ENCODE measurements at places on chromosomes 13 and 19. TPM values are rescaled to one million over a fixed set of nuclear protein-coding genes. Genes with fewer than 3 reads are reported as not detected.

Gene NLRP9
- total RNA-seq, result not detected

Gene LRRC25
- 3.9 TPM for total RNA-seq

Gene ZNF83
- 78.6 TPM for total RNA-seq

Gene ARHGEF7
- total RNA-seq, result 57.5 TPM

Gene DAND5
- total RNA-seq, result not detected

Gene PGPEP1
- total RNA-seq, result 27.5 TPM

DNA sequence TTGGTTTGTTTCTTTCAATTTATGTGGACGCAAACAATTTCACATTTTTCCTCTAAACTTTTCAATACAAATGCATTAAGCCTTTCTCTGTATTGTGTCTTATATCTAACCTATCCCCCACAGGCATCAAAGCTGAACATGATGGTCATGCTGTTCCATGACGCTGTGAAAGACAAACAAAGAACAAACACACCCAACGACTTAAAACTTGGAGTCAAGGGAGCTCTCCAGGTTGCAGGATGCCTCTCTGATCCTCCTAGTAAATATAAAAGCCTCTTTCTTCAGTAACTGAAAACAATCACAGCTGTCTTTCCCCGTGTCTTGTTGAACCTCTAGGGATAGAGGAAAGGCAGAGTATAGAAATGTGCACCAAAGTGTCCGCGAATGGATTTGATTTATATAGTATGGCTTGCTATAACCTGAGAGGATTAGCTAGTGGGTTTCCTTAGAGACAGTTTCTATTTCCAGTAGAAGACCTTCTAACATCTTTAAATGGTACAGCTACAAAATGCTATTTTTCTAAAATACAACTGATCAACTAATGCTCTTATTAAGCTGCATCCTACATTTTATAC is 43.1 kb downstream of the PCDH9 start:
- DNase-seq, result no peak

DNA sequence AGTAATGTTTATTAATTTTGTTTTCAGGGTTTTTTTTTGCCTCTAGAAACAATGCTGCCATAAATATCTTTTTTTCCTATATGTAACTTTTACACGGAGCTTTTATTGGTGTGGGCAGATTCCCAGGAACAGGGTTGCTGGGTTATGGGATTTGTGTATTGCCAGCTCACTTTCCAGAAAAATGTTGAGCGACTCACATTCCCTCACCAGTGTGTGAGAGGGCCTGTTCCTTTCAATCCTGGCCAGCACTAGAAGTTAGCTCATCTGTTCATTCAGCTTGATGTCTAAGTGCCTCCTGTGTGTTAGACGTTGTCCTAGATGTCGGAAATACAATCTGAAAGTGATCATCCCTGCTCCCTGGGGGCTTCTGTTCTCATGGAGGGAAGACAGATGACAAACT is 2.6 kb downstream of the ZNF71 start:
- DNase-seq, result no peak

DNA sequence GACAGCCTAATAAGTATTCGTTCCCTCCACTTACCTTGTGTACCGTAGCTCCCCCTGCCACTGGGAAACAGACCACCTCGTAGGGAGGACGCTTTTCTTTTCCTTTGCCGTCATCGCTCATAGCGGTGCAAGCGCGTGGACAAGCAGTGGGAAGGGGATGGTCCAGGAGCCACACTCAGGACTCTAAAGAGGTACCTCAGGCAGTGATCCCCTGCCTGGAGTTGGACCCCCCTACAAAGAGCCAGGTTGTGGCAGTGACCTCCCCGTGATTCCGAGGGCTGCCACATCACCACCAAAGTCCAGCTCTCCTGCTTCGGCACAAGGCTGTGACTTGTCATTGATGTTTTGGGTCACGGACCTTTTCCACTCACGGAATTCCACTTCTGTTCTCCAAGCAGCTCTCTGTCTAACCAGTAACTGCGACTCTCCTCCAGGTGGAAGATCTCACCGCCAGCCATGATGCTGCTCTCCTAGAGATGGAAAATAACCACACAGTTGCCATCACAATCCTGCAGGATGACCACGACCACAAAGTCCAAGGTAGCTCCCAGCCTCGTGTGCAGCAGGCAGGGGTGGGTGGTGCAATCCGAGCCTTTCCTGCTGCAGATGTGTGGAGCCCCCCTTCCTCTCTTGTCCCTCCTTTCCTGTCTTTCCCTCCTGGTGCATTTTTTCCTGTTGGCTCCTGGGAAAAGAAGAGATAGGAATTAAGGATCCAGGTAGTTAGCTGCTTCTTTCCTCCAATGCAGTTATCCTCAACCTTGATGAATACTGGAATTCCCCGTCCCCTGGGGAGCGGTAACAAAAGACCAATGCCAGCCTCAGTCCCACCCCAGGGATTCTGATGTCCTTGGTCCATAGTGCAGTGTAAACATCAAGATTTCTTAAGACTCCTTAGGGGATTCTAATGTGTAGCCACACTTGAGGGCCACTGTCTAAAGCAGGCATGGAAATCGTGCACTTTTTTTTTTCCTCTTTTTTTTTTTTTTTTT is 107.7 kb downstream of the SLC7A1 start:
- DNase-seq, result no peak

- no peak for DNase-seq
These were observed 2.5 kb downstream of the TMEM190 start for GRCh38 chr19:55379174-55379573.

DNA sequence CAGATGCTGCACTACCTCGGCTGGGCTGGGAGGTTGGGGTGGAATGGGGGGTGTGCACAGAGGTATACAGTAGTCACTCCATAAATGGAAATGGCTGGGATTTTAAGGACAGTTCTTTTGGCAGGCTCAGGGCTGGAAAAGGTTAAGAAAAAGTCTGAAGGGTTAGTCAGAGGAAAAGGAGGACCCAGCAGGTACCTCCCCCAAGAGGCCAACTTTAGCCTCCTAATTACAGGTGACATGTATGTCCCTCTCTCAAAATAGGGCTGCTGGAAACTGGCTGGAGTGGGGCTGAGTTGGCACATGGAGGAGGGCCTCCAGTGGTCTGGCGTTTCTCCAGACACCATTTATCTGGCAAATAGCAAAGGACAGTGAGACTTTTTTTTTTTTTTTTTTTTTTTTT is 994 bp downstream of the CCDC194 start:
- no peak for DNase-seq

DNA sequence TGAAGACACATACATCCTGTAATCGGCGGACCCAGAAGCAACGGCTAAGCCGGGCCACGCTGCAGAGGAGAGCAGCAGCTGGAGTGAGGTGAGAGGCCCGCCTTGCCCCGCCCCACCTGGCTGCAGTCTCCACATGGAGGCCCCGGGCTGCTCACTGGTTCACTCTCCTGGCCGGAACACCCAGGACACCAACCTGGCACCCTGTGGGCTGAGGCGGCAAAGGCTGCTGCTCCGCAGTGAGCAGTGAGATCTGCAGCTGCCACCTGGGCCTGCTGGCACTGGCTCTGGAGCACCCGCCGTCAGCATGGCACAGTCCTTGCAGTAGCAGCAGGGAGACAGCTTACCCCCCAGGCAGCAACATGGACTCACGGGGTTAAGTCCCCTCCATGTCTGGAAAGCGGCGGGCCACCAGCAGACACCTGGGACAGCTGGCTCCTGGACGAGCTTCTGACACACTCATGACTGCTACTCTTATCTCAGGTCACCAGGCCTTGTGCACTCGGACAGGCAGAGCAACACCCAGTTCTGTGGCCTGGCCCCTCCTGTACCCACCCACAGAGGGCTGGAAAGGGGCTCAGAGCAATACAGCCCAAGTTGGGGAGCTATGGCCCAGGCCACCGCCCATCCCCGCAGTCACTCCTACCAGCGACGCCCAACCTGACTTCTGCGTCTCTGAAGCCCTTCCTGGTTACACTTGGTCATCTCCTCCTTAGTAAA is 13.2 kb upstream of the KPTN start:
- no peak for DNase-seq

GRCh38 chr19:9058905-9059667 is 27.8 kb upstream of the OR1M1 start:
- DNase-seq, result no peak

DNA sequence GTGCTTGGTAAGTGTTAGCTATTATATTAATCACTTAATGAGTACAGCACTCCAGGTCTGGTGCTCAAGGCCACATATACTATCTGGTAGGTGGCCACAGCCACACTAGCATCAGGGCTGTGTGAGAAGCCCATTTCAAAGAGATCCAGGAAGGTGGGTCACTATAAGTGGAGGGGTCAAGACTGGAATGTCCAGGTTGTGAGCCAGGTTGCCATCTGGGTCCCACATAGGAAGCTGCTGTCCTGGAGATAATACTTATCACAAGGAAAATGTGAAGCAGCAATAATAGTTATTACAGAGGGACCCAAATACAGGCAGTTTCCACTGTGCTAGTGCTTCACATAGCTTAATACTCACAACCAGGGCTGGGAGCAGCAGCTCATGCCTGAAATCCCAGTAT is 13.1 kb downstream of the C19orf47 start:
- no peak for DNase-seq

- no peak for DNase-seq
These were observed 11.4 kb downstream of the SBK2 start for GRCh38 chr19:55525289-55526101.

- no peak for DNase-seq
These were observed 7.9 kb upstream of the PEAK3 start for GRCh38 chr19:2289714-2290435.

Data from vagina (tissue), 2 donors.